ENCODE measurements at places on chromosomes 1 and 21. TPM values are rescaled to one million over a fixed set of nuclear protein-coding genes. Genes with fewer than 3 reads are reported as not detected.

The SH2D2A gene
- total RNA-seq, result 155 TPM

GRCh38 chr1:235069176-235069575 lies 59.5 kb downstream of the TOMM20 start:
- DNase-seq, result no peak
- peaks cover 4% of the 10 kb centered on the region for H3K4me1 ChIP-seq
- H3K36me3 ChIP-seq, result no peaks in the 10 kb centered on the region
- H3K27ac ChIP-seq, result no peak overlapping the region
- no peaks in the 10 kb centered on the region for H3K27me3 ChIP-seq

DNA sequence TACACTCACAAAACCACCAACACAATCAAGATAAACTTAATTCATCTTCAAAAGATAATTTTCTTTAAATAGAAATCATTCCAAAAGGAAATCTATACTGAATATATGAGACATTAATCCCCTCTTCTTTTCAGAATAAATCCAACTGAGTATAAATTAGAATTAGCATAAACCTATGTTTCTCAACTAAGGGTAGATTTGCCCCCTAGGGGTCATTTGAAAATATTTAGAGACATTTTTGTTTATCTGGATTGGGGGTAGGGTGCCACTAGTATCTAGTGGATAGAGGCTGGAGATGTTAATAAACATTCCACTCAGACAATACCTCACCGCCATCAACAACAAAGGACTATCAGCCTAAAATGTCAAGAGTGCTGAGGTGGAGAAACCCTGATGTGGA lies 6.5 kb upstream of the TNFSF4 start:
- H3K27me3 ChIP-seq, result no peaks in the 10 kb centered on the region
- DNase-seq, result no peak

GRCh38 chr1:3034728-3035562 lies 13.7 kb downstream of the ACTRT2 start:
- H3K27me3 ChIP-seq, result no peaks in the 10 kb centered on the region
- H3K4me1 ChIP-seq, result no peaks in the 10 kb centered on the region

- no peak for DNase-seq
- no peak overlapping the region for H3K27ac ChIP-seq
- no peaks in the 10 kb centered on the region for H3K4me1 ChIP-seq
- H3K27me3 ChIP-seq, result no peaks in the 10 kb centered on the region
Measured at GRCh38 chr21:45359451-45360217, 45.3 kb upstream of the COL18A1 start.

DNA sequence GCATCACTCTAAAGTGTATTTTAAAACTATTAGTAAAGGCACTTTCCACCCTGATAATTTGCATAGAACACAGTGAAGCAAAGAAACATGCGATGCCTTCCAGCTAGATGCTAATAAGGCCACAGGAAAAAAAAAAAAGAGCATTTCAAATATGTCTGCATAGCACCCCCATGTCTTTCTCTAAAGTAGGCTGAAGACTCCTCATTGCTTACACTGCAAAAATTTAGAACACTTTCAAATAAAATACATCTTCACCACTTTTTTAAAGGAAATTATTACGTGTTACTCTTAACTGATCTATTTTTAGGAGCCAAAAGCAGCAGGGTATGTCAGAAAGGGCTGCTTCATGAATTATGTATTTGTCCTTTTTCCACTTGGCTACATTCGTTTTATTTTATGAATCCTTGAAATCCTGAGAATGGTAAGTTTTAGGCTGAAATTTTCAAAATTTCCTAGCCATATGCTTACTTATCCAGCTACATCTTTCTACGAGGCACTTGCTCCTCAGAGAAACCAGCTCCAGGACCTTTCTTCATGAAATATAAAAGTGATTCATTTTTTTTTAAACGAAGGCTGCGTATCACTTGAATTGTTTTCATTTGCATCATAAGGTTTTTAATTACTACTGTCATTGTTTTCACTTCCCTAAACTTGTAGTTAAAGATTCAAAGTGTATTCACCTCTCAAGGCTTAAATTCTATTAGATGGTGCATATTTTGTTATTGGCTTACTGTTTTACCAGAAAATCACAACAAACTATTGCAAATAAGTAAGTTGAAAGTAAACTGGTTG lies 513.0 kb downstream of the PTPRC start:
- H3K4me3 ChIP-seq, result no peak overlapping the region
- no peaks in the 10 kb centered on the region for H3K27me3 ChIP-seq
- H3K36me3 ChIP-seq, result no peaks in the 10 kb centered on the region

DNA sequence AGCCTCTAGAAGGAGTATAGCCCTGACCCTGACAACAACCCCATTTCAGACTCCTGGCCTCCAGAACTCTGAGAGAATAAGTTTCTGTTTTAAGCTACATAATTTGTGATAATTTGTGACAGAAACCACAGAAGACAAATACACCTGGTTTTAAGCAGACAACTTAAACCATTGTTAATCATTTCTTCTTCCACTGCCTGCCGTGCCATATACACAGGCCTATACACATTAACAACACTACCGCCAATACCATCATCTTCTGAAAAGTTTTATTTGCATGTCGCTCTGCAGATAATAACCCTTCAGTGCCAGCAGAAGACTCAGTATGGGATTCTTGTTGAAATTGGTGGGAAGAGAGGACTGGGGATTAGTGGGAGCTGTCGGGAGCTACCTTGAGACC lies 39.9 kb upstream of the KRTAP19-8 start:
- H3K36me3 ChIP-seq, result no peaks in the 10 kb centered on the region
- H3K4me3 ChIP-seq, result no peak overlapping the region
- no peak for DNase-seq
- no peaks in the 10 kb centered on the region for H3K4me1 ChIP-seq

The TSACC gene
- not detected for total RNA-seq

The NID1 gene
- 0.92 TPM for total RNA-seq

GRCh38 chr1:77605246-77606026 lies 77.0 kb downstream of the ZZZ3 start:
- peaks cover 3% of the 10 kb centered on the region for H3K4me1 ChIP-seq
- H3K36me3 ChIP-seq, result no peaks in the 10 kb centered on the region

- H3K4me1 ChIP-seq, result peaks cover 26% of the 10 kb centered on the region
- no peaks in the 10 kb centered on the region for H3K36me3 ChIP-seq
- H3K4me3 ChIP-seq, result no peak overlapping the region
- H3K27ac ChIP-seq, result no peak overlapping the region
Measured at GRCh38 chr1:27646676-27647075, 11.7 kb upstream of the FGR start.

GRCh38 chr1:21189906-21190500 lies 13.3 kb upstream of the EIF4G3 start:
- no peaks in the 10 kb centered on the region for H3K36me3 ChIP-seq
- no peak overlapping the region for H3K27ac ChIP-seq
- H3K4me3 ChIP-seq, result no peak overlapping the region
- H3K4me1 ChIP-seq, result peaks cover 17% of the 10 kb centered on the region
- H3K27me3 ChIP-seq, result no peaks in the 10 kb centered on the region

DNA sequence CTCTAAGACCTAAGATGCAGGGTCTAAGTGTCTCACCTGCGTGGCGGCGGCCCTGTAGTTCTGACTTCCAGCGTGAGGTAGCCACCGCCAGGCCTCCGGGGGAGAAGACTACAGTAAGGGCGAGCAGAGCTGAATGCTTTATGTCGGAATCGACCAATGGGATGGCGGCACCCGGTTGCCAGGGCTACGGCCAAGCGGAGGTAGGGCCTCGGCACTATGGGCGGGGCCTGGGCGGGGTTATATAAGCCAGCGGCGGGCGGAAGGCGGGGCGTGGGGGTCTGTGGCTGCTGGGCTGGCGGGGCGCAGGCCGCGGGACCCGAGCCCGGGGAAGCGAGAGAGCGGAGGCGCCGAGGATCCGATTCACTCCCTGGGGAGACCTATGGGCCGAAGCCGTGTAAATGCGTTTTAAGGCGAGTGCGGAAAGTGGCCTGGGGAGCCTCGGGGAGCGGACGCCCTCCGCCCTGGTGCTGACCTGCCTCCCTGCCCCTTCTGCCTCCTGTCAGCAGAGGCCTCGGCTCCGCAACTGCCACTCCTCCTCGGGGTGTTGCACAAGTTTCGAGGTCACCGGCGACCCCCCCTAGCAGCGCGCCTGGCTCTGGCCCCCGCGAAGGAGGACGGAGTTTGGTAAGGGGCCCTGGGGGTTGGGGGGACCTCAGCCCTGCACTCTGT lies at the start of gene AZIN2:
AZIN2 (plus strand) TSS at position 269 of the 669 bp plus-strand sequence. CDS start 1,097 bp downstream, outside the sequence.
- peak; percentile 97 for DNase-seq
- H3K27me3 ChIP-seq, result no peaks in the 10 kb centered on the region
- no peak within 1 kb of the TSS for H3K27ac ChIP-seq
- H3K36me3 ChIP-seq, result no peaks in the 10 kb centered on the region
- H3K4me1 ChIP-seq, result peaks cover 22% of the 10 kb centered on the region

The CATSPER4 gene
- not detected for total RNA-seq

- peaks cover 31% of the 10 kb centered on the region for H3K36me3 ChIP-seq
- H3K27ac ChIP-seq, result no peak overlapping the region
- H3K27me3 ChIP-seq, result no peaks in the 10 kb centered on the region
- DNase-seq, result no peak
- H3K4me1 ChIP-seq, result no peaks in the 10 kb centered on the region
Measured at GRCh38 chr1:193211539-193211938, 25.1 kb upstream of the B3GALT2 start.

The GNG12 gene
- not detected for total RNA-seq

GRCh38 chr1:165073185-165074007 lies 283.1 kb downstream of the LMX1A start:
- no peaks in the 10 kb centered on the region for H3K36me3 ChIP-seq
- no peaks in the 10 kb centered on the region for H3K4me1 ChIP-seq
- no peak overlapping the region for H3K4me3 ChIP-seq

GRCh38 chr21:41427556-41427955 lies 1.5 kb downstream of the MX1 start:
- H3K27me3 ChIP-seq, result no peaks in the 10 kb centered on the region
- peaks cover 13% of the 10 kb centered on the region for H3K4me1 ChIP-seq
- peaks cover 10% of the 10 kb centered on the region for H3K36me3 ChIP-seq
- no peak for DNase-seq

The OR2L3 gene
- total RNA-seq, result not detected

DNA sequence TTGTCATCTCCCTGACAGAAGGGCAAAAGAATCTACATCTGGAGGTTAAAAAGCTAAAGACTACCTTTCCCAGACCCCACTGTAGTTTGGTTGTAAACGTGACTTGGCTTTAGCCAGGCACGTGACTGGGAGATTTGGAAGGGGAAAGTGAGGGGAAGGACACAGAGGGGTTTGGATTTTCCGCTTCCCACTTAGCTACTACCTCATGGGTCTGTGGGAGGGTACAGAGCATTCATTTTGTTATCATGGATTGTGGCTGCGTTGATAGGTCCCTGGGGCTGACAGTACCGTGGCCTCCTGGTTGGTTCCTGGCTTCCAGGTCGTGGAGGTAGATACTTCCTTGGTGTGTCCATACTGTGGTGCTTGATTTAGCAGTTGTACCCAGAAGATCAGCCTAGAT lies 2.6 kb downstream of the CHD1L start:
- no peak for DNase-seq
- no peak overlapping the region for H3K27ac ChIP-seq
- H3K27me3 ChIP-seq, result no peaks in the 10 kb centered on the region
- H3K4me1 ChIP-seq, result peaks cover 8% of the 10 kb centered on the region
- no peak overlapping the region for H3K4me3 ChIP-seq

DNA sequence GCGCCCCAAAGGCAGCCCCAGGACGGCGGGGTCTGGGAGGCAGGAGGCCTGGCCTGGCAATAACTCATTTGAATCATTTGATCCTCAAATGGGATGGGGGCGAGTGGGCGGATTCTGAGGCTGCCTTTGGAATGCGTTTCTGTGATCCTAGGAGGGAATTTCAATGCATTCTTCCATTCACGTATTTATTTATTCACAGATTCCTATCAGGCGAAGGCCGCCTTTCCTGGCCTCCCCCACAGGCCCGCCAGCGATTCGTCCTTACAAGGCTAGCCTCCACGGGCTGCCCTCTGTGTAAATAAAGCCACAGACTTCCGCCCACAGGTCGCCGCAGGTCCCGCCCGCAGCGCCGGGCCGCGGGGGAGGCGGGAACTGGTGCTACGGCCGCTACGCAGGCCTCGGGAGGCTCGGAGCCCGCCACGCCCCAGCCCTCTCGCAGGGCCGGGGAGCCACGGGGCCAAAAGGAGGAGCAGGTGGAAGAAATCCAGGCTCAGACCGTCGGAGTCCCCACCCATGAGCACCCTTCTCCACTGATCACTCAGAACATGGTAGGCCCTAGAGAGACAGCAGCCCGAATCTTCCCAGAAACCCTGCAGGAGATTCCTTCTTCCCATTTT lies 31.3 kb upstream of the JUN start:
- peak overlapping the region; percentile 90 for H3K4me3 ChIP-seq
- H3K27me3 ChIP-seq, result no peaks in the 10 kb centered on the region
- peaks cover 47% of the 10 kb centered on the region for H3K4me1 ChIP-seq
- H3K36me3 ChIP-seq, result no peaks in the 10 kb centered on the region
- DNase-seq, result peak; percentile 64

DNA sequence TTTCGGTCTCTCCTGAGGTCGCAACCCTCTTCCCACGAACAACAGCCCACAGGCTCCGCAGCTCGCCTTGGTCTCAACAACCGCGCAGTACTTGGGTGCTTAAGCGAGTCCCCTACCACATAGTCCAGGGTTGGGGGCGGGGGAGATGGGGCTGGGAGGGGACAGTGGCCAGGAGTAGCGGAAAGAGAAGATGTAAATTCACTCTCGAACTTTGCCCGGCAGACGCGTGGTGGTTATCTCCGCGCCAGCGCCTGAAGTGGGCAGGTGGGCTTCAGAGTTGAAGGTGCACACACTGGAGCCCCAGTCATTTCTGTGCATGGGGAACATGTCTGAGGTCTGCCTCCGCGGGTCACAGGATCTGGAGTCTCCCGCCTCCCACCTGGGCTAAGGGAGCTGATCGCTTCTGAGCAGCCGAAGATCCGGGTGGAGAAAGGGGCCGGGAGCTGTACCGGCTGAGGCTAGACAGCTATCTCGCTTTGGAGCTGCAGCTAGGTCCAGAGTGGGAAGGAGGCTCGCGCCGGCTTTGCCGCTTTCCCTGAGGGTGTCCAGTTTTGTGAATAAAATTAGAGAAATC lies 4.3 kb upstream of the FOXD2 start:
- H3K4me1 ChIP-seq, result peaks cover 50% of the 10 kb centered on the region
- no peak overlapping the region for H3K4me3 ChIP-seq
- peak; percentile 15 for DNase-seq
- H3K27me3 ChIP-seq, result peaks cover 36% of the 10 kb centered on the region
- H3K36me3 ChIP-seq, result no peaks in the 10 kb centered on the region
- no peak overlapping the region for H3K27ac ChIP-seq

The GNAT2 gene
- total RNA-seq, result not detected

GRCh38 chr1:186628910-186629309 lies 51.3 kb downstream of the PTGS2 start:
- no peaks in the 10 kb centered on the region for H3K27me3 ChIP-seq
- H3K4me3 ChIP-seq, result no peak overlapping the region
- H3K4me1 ChIP-seq, result peaks cover 3% of the 10 kb centered on the region

DNA sequence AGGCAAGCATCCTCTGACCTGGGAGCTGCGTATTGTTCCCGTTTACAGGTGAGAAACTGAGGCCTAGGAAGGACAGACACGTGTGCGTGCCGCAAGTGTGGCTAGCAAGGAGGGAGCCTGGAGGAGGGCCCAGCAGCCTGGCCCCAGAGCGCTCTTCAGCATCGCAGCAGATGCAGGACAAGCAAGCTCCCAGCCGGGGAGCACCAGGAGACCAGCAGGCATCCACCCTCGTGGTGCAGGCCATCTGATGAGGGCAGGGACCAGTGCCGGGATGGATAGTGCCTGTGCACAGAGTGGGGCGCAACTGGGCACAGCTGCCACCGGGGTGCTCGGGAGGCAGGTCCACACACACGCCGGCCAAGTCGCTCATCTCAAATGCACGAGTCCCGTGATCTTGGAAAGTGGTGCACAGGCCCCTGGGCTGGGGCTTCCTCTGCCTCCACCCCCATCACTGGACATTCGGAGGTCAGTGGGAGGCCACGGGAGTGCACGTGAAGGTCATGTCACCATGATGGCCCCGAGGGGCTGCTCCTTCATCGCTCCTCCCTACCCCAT lies 55.1 kb downstream of the COL18A1 start:
- H3K4me1 ChIP-seq, result peaks cover 5% of the 10 kb centered on the region
- no peak overlapping the region for H3K27ac ChIP-seq
- H3K36me3 ChIP-seq, result no peaks in the 10 kb centered on the region
- H3K27me3 ChIP-seq, result no peaks in the 10 kb centered on the region
- no peak overlapping the region for H3K4me3 ChIP-seq
- no peak for DNase-seq
